Bronchial epithelial cell (primary cell): ENCODE measurements at places on chromosomes 7 and 10. TPM values are rescaled to one million over a fixed set of nuclear protein-coding genes. Genes with fewer than 3 reads are reported as not detected.

- DNase-seq: no peak
Measured at GRCh38 chr10:97500297-97500575, 1.5 kb downstream of the UBTD1 start.

DNA sequence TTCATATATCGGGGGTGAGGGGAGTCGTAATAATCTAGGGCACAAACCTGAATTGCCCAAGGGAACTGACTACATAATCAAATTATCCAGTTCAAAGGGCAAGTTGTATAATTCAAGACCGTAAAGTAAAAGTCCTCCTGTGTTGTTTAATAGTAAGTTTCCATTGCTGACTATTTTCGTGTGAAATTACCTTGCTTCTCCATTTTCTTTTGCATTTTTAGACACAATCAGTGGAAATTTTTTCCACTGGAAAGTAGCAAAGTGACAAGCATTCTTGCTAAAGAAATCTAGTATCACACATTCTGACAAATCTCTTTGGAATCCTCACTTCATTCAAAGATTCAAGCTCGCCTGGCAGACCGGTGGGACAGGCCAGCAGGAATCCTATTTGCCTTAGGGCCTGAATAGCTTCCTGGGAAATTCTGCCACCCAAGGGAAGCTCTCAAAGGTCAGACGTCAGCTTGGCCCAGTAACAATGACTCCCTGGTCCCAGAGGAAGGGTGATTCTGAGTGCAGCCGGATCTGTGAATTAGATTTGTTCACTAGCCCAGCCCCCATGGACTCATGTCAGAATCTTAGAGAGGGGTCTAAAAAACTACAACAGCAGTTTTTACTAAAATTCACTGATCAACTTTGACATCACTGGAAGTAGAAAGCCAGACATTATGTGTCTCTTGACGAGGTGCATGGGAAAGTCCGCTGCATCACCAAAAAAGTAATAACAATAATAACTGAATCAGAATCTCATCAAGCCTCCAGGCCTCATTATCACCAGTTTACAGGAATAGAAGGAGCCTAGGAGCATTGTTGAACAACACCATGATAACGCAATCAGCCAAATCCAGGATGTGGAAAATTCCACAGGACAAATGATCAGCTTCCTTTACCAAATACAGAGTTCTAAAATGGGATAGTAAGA, 161.0 kb downstream of the SKIDA1 start:
- DNase-seq: peak; percentile 91

Gene SORBS1
- total RNA-seq: under 0.01 and 0.13 TPM in 2 replicates

- DNase-seq: no peak
Measured at GRCh38 chr10:42556931-42557330, 81.4 kb downstream of the ZNF33B start.

DNA sequence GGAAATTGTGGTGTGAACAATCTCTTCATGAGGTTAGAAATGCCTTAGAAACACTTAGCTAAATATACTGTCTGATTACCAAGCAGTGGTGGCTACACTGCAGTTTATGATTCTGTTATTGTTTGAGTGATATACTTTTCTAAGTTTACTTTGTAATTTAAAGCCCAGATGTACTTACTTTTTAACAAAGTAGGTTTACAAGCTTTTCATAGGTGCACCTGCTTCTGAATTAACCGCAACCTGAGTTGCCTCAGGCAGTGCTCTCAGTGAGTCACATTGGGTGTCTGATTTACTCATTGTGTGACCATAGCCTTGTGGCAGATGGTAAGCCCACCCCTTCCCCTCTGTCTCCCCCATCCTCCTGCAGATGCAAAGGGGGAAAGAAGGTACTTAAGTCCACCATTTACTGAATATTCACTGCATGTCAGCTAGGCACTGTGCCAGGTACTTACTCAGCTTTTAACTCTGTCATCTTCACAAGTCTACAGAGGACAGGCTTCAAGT, 9.0 kb downstream of the MTURN start:
- peak; percentile 89 for DNase-seq

DNA sequence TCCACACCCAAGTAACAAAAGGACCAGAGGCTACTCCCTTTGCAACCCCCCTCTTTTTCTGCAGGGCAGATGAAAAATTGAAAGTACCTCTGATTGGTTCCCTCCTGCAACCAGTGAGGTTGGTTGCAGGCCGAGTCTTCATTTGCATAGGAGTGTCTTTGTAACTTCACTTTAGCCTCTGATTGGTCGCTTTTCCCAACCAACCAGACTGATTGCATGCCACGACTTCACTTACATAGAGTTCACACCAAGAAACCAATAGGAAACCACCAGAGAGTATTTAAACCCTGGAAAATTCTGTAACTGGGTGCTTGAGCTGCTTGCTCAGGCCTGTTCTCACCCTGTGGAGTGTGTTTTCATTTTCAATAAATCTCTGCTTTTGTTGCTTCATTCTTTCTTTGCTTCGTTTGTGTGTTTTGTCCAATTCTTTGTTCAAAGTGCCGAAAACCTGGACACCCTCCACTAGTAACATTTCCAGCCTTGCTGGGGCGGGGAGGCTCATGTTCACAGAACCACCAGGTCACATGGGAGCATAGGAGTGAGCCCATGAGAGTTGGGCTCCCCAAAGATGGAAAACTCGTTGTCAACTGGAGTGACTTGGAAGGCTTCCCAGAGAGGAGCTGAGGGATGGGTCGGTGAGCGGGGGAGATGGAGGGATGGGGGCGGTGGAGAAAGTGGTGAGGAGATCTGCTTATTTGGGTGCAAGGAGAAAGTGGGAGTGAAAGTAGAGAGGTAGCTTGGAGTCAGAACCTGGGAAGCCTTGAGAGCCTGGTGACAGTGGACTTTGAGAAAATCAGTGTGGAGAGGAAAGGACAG, 223.6 kb downstream of the GFRA1 start:
- DNase-seq: no peak

Gene FGL2
- under 0.01 and 0.53 TPM in 2 replicates for total RNA-seq

Gene BEND7
- 1.3 and 4.2 TPM in 2 replicates for total RNA-seq

DNA sequence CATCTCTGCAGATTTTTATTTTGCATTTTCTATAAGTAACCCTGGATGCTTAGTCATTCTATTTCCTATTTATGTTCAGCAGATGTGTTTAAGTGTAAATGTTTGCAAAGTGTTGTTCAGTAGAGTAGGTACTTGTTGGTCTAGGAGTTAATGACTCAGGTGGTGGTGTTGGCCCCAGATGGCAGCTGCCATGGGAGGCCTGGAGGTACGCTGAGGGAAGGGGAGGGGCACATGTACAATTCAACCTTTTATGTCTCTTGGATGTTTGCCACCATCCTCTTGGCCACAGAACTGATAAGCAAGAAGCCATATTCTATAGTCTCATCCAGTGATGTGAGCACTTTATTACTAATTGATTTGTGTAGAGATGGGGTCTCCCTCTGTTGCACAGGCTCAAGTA, 68.1 kb upstream of the SLC39A12 start:
- no peak for DNase-seq

Gene CRYGN
- not detected in 2 replicates for total RNA-seq

DNA sequence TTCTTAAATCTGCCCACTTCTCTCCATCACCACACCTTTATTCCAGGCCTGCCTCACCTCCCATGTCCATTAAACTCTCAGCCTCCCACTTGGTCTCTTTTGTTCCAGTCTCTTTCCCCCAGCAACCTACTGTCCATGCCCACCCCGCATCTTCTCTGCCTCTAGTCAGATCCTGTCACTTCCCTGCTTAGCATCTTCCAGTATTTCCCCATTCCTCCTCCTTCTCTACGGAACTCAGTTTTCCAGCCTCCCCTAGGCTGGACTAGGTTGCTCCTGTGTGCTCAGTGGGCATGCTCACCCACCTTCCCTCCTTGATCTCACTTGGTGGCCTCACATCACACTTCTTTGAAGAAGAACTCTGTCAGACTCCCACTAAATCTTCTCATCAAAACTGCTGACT, 179.8 kb downstream of the BAMBI start:
- no peak for DNase-seq

- DNase-seq: peak; percentile 14
Measured at GRCh38 chr10:84047258-84048010, 91.9 kb upstream of the GHITM start.

DNA sequence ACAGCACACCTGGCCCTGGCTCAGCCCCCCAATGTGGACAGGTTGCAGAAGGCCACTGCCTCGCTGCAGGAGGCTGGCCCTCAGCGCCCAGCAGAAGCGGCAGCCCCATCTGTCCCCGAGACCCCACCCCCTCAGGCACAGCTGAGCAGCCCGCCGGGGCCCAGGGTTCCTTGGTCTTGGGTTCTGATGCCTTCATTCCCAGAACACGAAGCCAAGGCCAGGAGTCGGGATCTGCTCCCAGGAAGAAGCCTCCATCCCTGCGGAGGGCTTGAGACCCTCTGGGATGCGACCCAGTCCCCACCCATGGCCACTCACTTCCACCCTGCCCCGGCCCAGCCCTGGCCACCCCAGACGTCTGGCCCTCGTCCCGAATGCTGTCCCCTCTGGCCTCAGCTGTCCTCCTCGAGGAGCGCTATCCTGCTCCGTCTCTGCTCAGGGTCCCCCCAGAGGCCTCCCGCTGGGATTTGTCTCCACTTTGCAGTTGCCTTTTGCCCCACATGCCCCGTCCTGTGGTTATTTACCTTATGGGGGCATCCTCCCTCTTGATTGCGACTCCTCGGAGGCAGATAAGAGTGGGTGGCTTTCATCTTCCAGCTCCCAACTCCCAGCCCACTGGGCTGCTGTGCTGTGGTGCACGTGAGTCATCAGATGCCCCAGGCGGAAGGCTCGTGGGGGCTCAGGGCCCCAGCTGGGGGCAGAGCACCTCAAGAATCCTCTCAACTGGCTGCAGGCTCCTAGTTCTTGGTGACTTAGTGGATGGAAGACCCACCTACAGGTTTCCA, 97.5 kb downstream of the MKI67 start:
- no peak for DNase-seq

- peak; percentile 68 for DNase-seq
Measured at GRCh38 chr7:121138262-121138933, 149.9 kb downstream of the CPED1 start.

Gene CLRN3
- total RNA-seq: not detected in 2 replicates

DNA sequence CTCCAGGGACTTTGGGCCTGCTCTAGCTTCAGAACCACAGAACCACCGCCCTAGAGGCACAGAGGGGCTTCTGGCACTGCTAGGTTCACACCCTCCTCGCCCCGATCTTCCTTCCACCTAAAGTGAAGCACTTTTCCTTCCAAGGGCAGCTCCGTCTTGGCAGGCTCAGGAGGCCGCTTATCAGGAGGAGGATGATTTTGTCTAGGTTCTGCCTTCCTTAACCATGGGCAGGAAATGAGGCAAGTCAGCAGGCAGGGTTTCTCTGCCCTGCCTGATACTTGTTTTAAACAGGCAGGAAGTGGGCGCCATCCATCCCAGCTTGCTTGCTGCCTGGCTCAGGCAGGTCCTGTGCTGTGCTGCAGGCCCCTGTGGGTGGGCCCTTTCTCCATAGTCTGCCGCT, 8.3 kb upstream of the ATP6V0E2 start:
- DNase-seq: peak; percentile 20

DNA sequence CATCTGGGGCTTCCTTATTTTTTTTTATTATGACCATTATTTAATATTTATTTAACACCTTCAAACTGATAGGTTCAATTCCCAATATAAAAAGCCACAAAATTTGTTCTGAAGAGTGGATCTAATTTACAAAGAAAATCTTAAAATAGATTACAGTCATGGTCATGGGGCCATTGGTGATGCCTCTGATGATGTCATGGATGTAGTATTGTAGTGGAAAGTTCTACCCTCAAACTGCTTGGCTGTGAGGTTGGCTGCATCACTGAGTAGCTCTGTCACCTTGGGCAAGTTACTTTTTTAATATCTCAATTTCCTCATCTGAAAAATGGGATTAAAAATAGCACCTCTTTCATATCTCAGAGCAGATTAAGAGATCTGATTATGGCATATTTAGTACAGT, 128.5 kb downstream of the DKK1 start:
- peak; percentile 60 for DNase-seq

Gene CCL24
- total RNA-seq: not detected in 2 replicates

- DNase-seq: no peak
Measured at GRCh38 chr7:32761451-32762205, 129.9 kb downstream of the KBTBD2 start.
